ENCODE measurements at places on chromosomes 7 and 10.

DNA sequence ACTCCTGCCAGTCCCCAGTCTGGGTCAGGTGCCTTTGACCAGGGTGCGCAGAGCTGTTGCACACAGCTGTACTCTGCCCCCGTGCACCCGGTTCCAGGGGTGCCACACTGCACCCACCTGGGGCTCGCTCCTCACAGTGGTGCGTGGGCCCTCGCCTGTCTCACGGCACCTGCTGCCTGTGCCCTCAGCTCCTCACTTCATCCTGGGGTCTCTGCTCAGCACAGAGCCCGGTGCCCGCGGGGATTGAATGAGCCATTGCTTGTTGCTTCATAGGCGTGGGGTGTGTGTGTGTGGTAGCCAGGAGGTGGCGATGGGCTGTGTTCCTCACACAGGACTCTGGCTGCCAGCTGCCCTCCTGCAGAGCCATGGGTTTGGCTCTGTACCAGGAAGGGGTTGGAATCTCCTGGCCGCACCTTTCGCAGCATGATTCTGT lies 18.5 kb downstream of the EIF3B start:
- DNase-seq = no peak

DNA sequence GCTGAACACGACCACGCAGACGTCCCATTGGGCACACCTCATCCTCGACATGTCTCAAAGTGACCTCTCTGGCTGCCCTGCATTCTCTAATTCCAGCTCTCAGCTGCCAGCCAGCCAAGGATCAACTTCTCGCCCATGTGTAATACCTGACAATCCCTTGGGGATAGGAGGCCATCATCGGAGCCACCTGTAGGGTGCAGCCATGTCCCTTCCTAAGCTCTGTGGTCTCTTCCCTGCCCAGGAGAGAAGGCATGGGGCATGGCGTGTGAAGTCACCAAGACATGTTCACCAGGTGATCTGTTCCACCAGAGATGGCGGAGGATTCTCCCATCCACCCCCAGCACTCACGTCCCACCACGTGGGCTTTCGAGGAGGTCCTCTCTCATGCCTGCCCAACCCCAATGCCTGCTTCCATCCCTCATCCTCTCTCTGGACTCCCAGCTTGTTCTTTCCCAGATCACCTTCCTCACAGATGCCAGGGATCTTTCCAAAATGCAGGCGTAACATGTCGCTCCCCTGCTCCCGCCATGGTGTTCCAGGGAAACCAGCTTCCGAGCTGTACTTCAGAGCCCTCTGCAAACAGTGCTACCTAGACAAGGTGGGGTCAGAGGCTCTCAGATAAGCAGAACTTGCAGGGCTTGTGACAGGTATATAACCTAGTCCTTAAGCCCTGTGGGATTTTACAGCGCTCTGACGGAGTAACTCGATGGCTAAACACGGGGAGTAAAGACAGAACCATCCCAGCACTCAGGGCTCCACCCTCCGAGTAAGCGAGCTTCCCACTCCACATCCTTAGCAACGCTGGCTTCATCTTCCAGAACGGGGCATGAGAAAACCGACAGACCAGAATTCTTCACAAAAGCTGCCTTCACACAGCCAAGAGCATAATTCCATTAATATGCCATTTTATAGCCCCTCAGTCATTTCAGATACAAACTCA lies 41.1 kb downstream of the BRI3 start:
- no peak for DNase-seq

DNA sequence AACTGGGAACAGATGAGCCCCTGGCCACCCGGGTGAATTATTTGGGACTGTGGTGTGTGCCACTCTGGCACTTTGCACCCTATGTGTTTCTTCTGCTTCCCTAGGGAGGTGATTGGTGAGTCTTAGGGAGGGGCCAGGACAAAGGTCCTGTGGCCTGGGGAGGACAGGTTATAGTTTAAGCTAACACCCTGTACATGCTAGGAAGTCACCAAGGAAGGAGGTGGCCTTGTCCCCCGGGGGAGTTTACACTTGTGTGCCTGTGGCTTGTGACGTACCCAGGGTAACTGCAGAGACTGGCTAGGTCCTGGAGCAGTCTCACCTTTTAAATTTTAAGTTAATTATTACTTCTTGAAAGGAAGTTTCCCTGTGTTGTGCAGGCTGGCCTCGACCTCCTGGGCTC lies 196.2 kb downstream of the BAMBI start:
- DNase-seq = no peak

- no peak for DNase-seq
These were observed 63.5 kb downstream of the FAM204A start for GRCh38 chr10:118278649-118279048.

DNA sequence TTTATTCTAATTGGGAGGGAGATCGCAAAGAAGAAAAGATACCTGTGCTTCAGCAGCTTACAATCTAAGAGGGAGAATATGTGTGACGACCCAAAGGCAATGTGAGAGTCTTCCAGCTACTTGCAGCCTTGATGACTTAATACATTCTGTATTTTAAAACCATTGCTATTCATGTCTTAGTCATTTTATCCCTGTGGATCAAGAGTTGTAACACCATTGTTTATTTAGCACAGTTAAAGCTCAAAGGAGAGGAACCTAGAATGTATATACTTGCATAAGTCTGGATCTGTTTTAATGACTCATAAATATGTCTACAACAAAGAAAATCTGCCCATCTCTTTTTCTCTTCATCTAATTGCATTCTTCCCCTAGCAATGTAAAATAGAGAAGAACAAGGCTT lies 117.9 kb upstream of the DLX6 start:
- no peak for DNase-seq

DNA sequence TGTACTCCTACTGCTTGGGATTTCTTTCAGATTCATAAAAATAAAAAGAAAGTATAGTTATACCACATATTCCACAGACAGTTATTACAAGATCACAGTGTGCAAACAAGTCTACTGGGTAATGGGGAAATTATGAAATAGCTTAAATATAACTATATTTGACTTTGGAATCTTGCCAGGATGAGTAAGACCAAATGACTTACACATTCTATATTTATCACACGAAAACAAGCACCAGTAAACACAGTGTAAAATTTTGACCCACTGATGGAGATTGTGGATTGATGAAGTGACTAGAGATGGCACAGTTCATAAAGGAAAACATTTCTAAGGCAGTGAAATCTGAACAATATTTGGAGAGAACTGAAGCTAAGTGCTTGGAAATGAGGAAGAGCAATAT lies 339.7 kb downstream of the THSD7A start:
- DNase-seq = no peak

GRCh38 chr7:69204943-69205342 lies 393.3 kb upstream of the AUTS2 start:
- no peak for DNase-seq

DNA sequence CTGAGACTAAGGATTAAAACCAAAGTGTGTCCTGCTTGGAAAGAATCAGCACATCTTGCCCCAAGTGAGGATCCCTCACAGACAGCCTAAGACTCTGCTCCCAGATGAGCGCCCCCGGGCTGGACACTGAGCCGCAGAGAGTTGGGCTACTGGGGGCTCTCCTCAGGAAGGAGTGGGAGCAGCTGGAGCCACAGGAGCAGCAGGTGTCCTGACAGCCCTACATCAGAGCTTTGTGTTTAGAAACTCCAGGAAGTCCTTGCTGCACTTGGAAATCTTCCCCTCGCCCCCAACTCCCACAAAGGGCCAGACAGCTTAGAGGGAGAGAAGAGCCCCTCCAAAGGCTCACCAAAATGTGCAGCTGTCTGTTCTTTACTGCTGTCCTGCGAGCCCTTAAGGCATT lies 172.2 kb downstream of the HERPUD2 start:
- DNase-seq = no peak
